Neuronal stem cell (in vitro differentiated cells): ENCODE measurements at places on chromosomes 7 and 10.

- DNase-seq, result no peak
These were observed 54.5 kb downstream of the COL1A2 start for GRCh38 chr7:94449151-94449725.

DNA sequence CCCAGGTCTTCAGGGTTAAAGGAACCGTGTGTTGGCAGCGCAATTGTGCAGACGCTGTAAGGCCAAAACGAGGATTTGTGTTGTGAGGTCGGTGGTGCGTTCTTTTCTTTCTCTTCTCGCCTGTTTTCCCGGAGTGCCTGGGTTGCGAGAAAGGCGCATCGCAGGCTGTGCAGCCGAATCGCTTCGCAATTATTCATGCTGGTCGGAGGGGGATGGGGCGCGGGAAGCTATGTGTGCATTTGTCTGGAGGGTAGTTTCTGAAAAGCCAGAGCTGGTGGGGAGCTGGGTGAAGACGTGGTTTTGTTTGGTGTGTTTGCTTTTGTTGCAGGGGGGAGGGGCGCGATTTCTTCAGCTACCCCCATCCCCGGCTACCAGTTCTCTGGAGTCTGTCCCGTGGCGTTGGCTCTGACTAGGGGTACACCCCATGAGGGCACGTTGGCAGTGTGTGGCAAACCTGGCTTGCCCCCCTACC, 2.1 kb downstream of the MXI1 start:
- peak; percentile 38 for DNase-seq

- DNase-seq, result no peak
These were observed 288.2 kb downstream of the TWIST1 start for GRCh38 chr7:18828994-18829857.

GRCh38 chr10:104424719-104425118, 71.1 kb downstream of the CFAP58 start:
- DNase-seq, result no peak

DNA sequence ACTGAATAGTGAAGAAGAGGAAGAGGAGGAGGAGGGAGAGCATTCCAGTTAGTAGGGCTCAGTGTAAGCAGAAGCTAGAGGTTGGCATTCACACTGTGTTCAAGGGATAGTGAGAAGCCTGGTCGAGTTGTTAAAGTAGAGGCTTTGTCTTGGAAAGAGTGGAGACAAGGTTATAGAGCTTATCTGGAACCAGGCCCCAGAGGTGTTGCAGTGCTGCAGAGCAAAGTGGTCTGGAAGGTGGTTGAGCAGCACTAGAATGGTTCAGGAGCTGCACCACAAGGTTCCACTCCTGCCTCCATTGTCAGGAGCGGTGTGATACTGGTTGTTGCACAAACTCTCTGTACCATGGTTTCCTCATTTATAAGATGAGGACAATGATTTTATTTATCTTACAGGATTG, 8.8 kb upstream of the PCGF5 start:
- DNase-seq, result no peak

DNA sequence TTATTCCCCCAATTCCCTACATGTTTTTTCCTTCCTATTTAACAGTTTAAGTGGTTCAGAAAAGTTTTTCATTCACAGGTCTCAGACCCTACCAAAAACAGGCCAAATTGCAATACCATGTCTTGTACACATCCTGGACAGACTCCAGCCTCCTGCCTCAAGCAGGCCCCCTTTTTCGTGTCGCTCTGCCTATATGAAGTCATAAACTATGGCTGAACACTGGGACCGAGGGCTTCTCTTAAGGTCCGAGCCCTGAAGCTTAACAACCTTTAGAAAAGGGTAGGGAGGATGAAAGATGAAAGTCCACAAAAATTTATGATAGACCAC, 1.4 kb downstream of the FBXW4 start:
- DNase-seq, result no peak

DNA sequence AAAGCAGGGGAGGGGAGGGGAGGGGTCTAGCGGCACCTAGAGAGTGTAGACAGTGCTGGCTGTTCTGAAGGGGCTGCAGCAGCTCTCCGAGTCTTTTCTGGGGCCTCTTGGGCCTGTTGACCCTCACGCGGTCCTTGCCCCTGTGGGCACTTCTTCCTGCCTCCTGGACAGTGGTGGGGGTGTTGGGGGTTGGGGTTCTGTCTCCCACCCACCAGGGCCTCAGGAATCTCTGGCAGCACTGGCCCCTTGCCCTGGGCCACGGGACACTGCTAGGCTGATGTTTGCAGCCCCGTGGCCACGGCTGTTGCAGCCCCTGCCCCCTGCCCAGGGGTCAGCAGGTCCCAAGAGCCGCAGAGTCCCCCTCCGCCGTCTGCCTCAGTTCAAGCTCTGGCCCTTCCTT, 68.9 kb upstream of the INPP5A start:
- no peak for DNase-seq

DNA sequence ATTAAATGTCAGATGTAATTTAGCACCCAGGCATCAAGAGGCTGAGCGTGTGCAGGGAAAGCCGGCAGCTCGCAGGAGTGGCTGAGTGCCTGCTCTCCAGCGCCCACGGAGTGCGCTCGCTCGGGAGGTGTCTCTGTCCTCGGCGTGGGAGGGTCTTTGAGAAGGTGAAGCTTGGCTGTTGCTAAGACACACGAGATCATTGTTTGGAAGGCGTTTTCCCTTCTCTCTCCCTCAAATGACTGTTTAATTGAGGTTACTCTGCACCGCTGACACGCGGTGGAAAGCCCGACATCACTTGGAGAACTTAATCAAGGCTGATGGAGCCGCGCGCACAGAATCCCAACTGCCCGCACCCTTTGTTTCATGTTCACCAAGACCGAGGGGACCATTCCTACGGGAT, 414.6 kb downstream of the DNAJB6 start:
- no peak for DNase-seq

DNA sequence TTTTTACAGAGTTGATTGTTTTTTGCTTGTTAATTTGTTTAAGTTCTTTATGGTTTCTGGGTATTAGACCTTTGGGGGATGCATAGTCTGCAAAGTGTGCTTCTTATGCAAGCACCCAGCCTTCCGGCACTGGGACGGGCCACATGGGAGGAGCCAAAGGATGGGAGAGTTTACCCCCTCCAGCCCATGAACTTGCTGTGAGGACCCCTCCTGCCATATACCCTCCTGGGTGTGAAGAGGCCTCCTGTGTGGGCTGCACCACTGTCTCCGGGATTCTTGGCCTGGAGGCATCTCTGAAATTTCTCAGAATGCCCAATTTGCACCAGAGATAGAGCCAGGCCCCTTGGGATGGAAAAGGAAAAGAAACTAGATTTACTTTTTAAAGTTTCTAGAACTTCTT, 150.7 kb downstream of the MGMT start:
- no peak for DNase-seq

DNA sequence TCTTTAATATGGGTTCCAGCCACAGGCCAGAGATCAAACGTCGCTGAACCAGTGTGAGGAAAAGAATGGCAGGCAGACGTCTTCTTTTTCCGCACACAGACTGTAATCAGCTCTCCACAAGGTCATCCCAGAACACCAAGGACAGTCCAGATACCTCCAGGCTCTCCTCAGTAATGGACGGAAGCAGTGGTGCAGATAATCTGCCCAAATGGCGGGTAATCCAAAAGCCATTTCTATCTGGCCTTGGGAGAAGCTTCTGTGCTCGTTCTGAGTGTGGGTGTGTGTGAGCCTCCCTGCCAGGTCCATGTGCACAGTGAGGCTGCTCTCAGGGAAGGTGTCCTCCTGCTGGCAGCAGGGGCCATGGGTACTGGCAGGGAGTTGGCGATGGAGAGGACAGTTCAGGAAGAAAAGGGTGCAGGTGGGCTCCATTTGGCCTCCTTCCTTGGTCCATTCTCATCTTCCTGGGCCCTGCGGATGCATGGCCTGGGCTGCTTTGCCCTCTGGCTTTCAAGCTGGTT, 15.6 kb upstream of the TEX36 start:
- no peak for DNase-seq

DNA sequence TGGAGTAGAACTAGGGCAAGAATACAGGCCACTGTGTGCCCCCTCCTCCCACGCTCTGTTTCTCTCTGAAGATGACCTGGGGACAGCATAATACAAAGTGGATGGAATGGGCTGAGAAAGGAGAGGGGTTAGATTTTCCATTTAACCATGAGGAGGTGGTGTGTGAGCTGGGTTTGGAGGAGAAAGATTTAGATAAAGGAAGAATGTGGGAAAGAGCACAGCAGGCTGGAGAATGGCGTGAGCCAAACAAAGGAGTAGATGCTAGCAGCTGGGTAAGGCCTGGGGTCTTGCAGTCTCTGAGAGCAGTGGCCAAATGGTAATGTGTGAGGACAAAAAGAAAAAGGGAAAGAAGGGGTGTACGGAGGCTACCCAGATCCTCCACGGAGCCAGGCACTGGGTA, 8.6 kb downstream of the PNLIPRP2 start:
- no peak for DNase-seq

GRCh38 chr7:108836256-108836655, 266.6 kb downstream of the DNAJB9 start:
- no peak for DNase-seq

DNA sequence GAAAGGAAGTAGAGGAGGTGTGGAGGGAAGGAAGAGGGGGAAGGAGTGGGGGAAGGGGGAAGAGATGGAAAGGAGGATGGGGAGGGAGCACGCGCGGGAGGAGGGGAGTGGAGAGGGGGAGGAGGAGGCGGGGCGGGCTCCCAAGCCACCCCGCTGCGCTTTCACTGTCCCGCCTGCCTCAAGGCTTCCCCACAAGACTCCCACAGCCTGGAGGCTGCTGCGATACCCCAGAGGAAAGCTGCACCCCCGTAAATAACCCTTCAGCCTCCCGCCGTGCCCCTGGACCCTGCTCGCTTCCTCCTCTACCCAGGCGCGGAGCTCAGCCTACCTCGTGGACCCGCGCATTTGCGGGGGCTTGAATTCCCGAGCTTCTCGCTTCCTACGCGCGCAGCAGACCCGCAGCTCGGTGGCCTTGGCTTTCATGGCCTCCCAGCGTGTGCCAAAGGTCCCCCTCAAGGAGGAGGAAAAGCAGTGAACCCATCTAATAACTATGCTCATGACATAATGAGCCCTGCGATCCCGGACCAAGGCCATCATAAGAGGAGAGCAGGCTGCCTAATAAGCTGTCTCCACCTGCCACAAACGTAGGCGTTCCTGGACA, at the start of gene C10orf67:
TSS of gene C10orf67 (minus strand) at position 557 of the 601 bp plus-strand sequence. CDS start at position 534, 23 bp downstream.
- peak; percentile 32 for DNase-seq

DNA sequence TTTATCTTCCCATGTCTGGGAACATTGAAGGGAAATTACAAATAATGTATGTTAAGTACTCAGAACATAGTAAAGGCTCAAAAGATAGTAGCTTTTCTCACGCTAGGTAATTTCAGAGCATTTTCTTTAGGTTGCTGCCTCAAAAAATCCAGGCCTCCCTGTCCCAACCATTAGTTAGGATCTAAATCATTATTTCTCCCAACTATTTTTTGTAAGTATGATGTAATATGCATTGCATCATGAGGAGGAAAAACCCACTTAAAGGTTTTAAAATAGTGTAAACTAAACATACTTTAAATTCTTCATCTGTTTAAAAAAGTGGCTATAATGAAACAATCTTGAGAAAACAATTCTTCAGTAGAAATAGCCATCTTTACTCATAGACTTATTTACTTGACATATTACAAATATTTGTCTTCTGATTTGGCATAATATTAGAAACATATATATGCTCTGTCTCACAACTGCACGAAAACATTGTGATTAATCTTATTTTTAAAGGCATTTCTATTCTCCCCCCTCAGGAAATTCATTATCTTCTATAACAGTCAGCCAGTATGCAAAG, 329.3 kb downstream of the ELMO1 start:
- no peak for DNase-seq

- DNase-seq, result no peak
These were observed 95.9 kb downstream of the ZNRF2 start for GRCh38 chr7:30380294-30380693.

- DNase-seq, result no peak
These were observed 74.5 kb downstream of the INSIG1 start for GRCh38 chr7:155371884-155372781.

DNA sequence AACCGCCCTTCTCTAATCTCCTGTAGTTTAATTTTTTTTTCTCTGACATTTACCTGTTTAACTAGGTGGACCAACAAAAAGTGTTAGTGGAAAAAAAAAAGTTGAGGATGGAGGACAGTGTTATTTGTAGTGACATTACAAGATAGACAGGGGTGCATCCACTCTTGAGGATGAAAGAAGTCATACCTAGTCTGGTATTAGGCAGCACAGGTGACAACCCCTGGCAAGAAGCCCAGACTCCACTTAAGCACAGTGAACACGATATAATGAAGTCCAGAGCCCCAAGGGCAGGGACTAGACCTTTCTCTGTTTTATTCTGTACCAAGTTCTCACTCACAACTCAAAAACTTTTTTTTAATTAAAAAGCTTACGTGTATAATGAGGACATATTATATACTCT, 268.4 kb downstream of the GPR37 start:
- DNase-seq, result no peak

- DNase-seq, result no peak
These were observed 99.1 kb downstream of the CCDC71L start for GRCh38 chr7:106561666-106562411.

DNA sequence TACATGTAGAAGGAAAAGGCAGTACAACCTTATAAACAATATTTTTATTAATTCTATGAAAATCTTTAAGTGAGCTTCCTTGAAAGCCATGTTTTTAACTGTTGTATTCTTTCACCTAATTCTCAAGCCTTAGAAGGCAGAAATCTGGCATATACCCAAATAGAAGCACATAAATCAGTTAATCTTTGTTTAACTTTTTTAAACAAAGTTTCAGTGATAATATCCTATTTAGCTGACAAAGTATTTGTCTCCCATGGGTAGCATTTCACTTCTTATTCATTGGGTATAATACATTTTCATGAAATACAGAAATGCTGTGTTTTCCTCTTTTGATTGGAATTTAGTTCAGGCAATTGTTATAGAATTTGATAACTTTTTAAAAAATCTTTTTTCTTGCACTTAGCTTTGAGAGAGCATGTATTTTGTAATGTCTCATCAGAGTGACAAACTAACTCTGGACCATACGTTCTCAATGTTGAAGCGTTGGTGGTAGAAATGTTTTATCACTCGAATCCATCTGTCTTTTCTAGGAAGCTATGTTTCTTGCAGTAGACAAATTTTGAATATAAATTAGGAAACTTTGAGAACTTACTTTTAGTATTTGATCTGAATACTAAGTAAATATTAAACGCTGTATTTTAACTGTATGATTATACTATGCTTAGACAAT, 78.1 kb downstream of the CREM start:
- DNase-seq, result no peak

- peak; percentile 63 for DNase-seq
These were observed 16.9 kb downstream of the TCAF1 start for GRCh38 chr7:143884969-143885559.

DNA sequence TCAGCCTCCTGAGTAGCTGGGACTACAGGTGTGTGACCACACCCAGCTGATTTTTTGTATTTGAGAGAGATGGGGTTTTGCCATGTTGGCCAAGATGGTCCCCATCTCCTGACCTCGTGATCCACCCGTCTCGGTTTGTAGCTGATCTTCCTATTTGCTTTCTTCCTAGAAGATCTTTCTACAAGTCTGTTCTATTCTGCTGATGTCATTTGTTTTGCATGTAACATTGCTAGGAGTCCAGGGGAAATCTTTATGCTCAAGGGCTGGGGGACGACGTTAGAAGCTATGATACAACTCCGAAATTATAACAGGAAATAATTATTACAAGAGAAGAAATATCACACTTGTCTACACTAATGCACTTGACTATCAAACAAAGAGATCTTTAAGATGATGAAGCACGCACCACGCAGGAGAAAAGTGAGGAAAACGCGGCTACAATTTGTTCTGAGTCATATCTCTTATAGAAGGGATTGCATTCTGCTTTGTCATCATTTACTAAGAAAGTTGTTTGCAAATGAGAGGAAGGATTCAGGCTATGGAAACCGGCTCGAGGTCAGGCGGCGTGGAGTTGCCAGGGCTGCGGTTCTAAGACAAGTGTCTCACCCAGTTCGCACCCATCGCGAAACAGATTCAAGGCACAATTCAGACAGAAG, 103.0 kb upstream of the CARD11 start:
- DNase-seq, result no peak
